ENCODE measurements at places on chromosomes 1 and 21.

- no peak for DNase-seq
Observed at GRCh38 chr1:180928331-180929230, 15.9 kb downstream of the KIAA1614 start.

GRCh38 chr1:208369045-208369444 lies 124.9 kb upstream of the PLXNA2 start:
- DNase-seq: no peak

- no peak for DNase-seq
Observed at GRCh38 chr1:8545078-8545477, 227.2 kb downstream of the SLC45A1 start.

GRCh38 chr21:37899146-37899545 lies 17.1 kb downstream of the KCNJ6 start:
- DNase-seq: no peak

DNA sequence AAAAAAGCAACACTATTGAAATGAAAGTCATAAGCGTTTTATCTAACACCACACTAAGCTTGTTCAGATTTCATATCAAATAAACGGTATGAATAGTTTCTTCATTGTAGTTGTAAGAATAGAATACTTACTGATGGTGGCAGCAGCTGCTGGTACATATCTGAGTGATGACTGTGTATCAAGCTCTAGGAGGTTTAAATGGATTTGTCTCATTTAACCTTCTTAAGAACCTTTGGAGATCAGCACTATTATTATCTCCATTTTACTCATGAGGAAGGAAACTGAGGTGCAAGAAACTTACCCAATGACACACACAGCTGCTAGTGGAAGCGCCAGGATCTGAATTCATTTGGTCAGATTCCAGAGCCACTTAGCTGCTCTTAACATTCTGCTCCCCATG lies 104.0 kb downstream of the EIF4G3 start:
- DNase-seq: no peak

Measured in activated CD8-positive, alpha-beta memory T cell treated with anti-CD3 and anti-CD28 coated beads for 1 hour (primary cell).